AG08395 (cell line): ENCODE measurements at places on chromosomes 4 and X.

GRCh38 chr4:87230806-87231205 is 10.4 kb upstream of the KLHL8 start:
- no peak for DNase-seq

DNA sequence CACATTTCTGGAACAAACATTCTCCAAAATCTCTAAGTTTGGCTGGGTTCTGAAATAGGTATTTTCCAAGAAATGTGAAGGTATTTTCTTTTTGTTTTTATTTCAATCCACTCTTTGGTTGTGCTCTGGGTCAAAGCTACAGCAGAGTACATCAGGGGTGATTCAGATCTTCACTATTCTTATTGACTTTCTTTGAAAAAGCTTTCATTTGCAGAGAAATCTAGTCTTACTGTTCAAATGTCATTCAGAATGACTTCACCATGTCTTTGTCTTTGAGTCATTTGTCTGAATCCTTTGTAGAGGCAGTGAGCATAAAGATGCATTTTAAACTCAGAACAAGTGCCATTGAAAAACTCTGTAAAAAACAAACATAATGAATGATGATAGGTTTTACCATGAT is 547.2 kb upstream of the ADGRL3 start:
- DNase-seq = no peak

DNA sequence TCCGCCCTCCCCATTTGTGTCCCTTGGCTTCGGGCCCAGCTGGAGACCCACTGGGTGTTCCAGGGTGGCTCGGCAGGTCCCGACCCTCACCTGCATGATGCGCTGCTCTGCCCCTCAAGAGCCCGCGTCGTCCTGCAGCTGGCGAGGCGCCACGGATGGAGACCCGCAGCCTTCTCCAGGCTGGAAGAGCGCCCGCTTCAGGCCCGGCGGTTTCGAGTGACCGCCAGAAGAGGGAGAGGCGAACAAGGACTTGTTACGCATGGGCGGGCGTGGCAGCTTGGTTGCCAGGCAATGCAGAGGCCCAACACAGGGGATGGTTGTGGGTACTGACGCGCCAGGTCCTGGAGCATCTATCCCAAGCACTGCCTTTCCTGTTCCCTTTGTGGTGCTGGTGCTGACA is at the start of gene PDCL2:
PDCL2 (minus strand) TSS at position 232 of the 400 bp plus-strand sequence; CDS start at position 96, 136 bp downstream.
- no peak for DNase-seq

- DNase-seq = no peak
Observed at GRCh38 chr4:3497523-3498389, 34.5 kb downstream of the LRPAP1 start.
